Activated B cell treated with CpG ODN at 0.5 μM for 24 hours (primary cell): ENCODE measurements at places on chromosomes 2 and 18. TPM values are rescaled to one million over a fixed set of nuclear protein-coding genes. Genes with fewer than 3 reads are reported as not detected.

GPR75 gene
- total RNA-seq, result 5.7 and 6.3 TPM in 2 replicates

CNTNAP5 gene
- total RNA-seq, result not detected in 2 replicates

MRO gene
- not detected in 2 replicates for total RNA-seq

ST8SIA5 gene
- not detected in 2 replicates for total RNA-seq

DNA sequence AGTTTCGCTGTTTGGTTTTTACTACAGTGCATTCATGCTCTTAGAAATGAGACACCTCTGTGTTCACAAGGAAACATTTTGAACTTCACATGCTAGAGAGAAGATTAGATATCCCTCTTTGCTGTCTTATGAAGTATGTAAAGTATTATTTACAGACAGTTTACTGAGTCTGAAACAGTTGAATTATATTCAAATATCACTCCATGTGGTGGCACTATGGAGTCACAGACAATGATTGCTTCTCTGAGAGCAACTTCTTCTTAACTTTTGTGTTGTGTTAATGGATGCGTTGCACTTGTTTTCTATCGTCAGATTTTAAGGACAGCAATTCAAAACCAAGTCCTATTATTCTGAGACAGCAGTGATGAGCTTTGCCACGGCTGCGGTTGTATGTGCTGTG, 823.6 kb downstream of the GALR1 start:
- no peak for DNase-seq

DNA sequence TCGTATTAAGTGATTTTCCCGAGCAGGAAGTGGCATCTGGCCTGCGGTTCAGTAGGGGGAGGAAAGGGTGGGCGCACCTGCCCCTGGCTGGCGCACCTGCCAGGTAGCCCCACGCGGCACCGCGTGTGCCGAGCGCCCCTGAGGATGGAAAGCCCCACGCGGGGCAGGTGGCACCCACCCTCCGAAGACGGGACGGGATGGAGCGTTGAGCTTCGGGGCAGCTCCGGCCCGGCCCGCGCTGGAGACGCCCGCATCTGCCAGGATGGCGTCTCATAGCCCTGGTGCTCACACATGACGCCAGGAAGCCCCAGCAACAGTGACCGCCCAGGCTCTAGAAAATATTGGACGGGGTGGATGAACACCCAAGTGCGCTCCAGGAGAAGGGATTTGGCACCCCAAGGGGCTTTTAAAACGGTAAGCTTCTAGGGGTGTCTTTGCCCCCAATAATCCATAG, 2.5 kb upstream of the NFATC1 start:
- no peak for DNase-seq

- DNase-seq, result no peak
Measured at GRCh38 chr2:9140645-9141044, 66.0 kb upstream of the ASAP2 start.

- peak; percentile 20 for DNase-seq
Measured at GRCh38 chr2:17877811-17878280, 621 bp upstream of the KCNS3 start.

GRCh38 chr2:102337481-102338386, 17.9 kb upstream of the IL18R1 start:
- DNase-seq, result no peak

DNA sequence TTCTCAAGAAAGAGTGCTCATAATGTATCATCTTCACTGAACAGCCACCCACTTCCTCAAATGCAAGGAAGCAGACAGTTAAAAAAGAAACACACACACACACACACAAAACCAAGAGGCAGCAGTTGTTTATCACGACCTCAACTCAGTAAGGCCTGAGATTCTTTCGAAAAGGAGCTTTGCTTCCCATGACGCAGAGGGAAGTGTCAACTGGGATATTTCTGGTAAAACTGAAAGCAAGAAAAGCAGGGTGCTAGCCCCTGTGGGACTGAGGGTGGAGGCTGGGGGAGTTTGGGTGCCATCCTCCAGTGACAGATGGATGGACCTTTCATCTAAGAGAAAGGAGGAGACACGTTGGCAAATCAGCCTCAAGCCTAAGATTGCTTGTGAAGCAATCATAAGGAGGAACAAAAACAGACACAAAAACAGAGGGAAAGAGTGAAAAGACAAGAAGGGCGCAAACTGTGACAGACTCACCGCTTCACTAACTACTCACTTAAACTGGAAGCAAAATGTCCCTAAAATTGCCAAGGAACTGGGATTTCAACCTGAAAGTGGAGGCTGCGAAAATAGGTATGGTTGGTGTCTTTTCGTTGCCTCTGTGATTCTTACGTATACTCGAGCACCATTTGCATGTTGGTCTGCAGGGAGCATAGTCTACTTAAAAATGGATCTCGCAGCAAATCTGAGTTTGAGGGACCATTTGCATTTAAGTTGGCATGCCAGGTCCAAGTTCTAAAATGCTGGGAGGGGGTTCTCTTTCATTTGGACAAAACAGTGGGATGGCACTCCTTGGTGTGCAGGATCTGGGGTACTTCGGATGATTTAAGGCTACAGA, at the start of gene ARHGAP25:
Gene ARHGAP25 (plus strand): TSS at position 124 of the 838 bp plus-strand sequence. CDS start 389 bp downstream, at position 513.
- peak; percentile 45 for DNase-seq

GRCh38 chr2:62938126-62938525, 112.5 kb upstream of the OTX1 start:
- DNase-seq, result no peak

- no peak for DNase-seq
Measured at GRCh38 chr2:11250400-11251196, 93.8 kb downstream of the ROCK2 start.
